ENCODE measurements at places on chromosomes 6 and 20.

DNA sequence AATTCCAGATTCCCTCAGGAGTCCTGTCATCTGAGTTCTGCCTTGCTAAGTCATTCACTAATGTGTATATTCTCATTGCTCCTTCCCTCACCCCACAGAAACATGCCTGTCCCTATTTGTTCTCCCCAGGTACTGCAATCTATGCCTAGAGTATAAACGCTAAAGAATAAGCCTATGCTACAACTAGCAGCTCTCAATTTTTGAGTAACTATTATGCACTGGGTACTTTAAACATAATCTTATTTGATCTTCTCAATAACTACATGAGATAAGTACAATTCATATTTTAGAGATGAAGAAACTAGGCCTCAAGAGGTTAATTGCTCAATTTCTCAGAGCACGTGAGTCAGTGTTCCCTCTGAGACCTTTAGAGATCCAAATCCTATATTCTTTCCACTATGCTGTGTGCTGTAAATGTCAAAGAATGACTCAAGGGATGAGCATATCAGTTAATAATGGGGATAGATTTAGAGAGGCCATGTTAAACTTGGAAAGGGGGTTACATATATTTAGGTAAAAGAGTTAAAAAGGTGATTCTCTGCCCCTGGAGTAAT, 423.8 kb upstream of the ADGRB3 start:
- no peak for DNase-seq

DNA sequence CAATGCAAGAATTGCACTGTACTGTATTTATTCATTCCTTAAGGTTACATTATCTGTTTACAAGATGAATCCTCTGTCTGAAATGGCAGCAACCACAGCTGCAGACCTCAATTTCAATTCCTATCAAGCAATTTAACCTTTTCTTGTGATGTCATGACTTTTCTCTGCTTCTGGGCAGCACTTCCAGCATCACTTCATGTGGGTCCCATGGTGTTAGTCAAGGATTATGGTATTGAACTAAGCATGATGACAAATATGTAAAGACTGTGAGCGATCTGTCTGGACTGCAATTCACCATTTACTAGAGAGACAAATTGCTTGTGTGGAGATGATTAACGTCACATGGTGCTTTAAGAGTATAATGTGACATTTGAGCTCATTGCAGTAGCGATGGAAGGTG, 90.5 kb upstream of the CCN2 start:
- DNase-seq, result no peak

DNA sequence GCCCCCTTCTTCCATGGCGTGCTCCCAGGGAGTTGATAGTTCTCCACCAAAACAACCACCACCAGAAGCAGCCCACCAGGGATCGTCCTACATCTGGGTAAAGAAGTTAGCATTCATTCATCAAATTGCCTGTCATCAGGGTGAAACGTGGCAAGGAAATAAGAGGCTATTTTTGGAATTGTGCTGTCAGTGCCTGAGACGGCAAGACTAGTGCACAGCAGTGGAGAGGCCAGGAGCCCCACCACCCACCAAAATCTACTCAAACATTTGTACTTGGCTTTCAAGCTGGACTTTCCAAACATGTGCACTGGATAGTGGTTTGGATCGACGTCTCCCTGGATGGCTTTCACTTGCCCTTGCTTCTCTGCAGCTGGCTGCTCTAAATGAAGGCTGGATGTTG, 44.8 kb downstream of the TXNDC5 start:
- no peak for DNase-seq

DNA sequence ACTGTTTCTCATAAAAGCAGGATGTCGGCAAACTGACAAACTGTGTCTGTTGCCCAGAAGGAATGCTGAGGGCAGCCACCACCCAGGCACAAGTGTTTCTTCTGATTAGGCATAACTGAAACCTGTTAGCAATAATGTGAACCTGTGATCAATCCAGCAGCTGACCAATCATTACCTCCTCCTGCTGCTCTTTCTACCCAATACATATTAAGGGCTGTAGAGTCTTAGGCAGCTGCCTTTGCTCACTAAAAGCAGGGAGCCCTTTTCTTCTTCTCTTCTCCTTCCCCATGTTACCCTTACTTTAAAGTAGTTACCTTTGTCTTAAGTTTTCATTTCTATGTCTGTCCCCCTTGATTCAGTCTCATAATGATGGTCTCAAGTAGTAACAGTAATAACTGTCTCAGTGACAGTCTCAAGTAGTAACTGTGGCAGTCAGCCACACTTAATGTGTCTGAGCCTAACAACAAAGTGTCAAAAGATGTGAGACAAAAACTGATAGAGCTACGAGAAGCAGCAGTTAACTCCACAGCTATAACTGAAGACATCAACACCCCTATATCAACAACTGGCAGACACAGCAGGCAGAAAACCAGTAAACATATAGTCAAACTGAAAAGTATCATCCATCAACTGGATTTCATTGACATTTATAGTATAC, 37.0 kb downstream of the RANBP9 start:
- no peak for DNase-seq

- DNase-seq, result no peak
Measured at GRCh38 chr6:24935366-24936152, at the start of gene RIPOR2. Gene RIPOR2 (minus strand): TSS chr6:24935960. CDS start chr6:24935898, 62 bp downstream.

GRCh38 chr6:109912118-109912517, 66.0 kb upstream of the GPR6 start:
- DNase-seq, result no peak

- DNase-seq, result peak; percentile 24
Measured at GRCh38 chr20:38063911-38064530, 30.5 kb downstream of the RPRD1B start.

GRCh38 chr6:39653612-39654011, 71.6 kb downstream of the KIF6 start:
- DNase-seq, result no peak

DNA sequence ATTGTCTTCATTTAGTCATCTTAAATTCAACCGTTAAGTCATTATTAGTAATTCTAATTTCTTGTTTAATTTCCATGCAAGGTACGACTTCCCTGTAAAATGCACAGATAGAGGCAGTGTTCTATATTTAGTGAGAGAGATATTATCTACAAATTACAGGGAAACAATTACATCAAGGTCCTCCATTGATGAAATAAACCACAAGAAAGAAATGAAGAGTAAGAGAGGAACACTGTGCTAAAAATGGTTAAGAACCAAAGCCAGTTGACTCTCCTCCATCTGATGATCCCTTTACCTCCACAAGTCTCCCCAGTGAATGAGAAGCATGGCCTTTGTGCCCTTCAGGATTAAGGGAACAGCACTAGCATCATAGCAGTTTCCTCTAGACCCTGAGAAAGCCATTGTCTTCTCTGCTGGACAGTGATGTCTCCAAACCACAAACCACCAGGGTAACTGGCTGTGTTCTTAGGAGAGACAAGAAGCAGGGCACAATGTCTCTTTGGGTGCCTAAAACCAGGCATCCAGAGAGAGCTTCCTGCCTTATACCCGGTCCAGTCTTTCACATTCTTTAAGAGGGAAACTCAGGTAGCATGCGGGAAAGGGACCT, 38.1 kb downstream of the IRF4 start:
- no peak for DNase-seq

DNA sequence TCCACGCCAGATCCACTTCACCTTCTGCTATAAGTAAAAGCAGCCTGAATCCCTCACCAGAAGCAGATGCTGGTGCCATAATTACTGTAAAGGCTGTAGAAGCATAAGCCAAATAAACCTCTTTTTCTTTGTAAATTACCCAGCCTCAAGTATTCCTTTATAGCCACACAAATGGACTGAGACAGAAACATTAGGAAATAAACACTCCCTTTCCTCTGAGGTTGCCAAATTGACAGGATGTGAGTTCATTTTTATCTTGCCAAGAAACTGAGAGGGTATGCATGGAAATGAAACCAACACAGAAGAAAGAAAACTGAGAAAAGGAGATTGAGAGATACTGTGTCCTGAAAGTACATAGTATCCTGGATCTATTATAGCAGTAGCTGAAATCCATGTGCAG, 481.2 kb downstream of the HAO1 start:
- no peak for DNase-seq

- DNase-seq, result no peak
Measured at GRCh38 chr20:63314566-63315239, 21.7 kb downstream of the COL20A1 start.

DNA sequence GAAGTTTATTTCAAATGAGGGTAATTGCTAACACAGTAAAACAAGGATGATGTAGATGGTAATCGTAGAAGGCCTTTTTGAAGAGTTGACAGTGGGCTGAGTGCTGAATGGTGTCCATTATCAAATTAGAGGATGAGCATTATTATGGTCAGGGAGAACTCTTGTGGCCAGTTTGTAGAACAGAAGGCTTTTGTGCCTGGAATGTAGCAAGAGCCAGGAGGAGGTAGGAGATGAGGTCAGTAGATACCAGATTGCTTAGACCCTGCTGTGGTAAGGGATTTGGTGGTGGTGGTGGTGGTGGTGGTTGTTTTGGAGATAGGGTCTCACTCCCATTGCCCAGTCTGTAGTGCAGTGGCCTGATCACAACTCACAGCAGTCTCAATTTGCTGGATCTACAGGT, 6.2 kb downstream of the CSE1L start:
- no peak for DNase-seq

DNA sequence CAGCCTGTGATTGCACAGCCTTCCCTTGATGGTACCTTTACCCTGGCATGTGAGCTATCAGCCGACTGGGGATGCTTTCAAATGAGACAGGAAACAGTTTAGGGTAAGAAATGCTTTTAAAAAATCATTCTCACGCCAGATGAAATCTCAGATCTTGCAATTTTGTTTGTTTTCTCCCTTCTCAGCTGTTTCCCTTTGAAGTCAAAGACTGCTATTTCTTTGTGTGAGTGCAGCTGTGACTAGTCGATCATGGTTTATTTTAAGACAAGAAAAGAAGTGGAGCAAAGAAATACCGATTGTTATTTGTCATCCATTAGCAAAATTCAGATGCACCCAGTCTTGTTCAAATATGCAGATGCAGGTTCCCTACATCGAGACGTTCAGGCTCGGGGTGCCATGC, 489.7 kb downstream of the QKI start:
- no peak for DNase-seq

- DNase-seq, result no peak
Measured at GRCh38 chr6:87858440-87858839, 156.4 kb upstream of the AKIRIN2 start.

DNA sequence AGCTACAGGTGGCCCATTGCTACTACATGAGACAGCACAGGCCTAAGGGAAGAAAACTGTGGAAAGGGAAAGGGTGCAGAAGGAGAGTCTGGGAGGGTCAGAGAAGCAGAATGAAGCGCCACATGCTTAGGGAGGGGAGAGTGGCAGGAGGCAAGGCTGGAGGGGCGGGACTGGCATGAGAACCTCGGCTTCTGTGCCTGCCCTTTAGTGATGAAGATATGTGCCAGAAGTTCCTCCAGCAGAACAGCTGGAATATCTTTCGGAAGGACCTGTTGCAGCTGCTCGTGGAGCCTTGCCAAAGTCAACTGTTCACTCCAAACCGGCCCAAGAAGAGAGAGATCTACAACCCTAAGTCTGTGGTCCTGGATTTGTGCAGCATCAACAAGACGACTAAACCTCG, 61.8 kb downstream of the CNBD2 start:
- no peak for DNase-seq

- no peak for DNase-seq
Measured at GRCh38 chr6:45677381-45678284, 299.9 kb upstream of the SUPT3H start.

GRCh38 chr6:111805511-111806164, 67.6 kb downstream of the FYN start:
- no peak for DNase-seq

DNA sequence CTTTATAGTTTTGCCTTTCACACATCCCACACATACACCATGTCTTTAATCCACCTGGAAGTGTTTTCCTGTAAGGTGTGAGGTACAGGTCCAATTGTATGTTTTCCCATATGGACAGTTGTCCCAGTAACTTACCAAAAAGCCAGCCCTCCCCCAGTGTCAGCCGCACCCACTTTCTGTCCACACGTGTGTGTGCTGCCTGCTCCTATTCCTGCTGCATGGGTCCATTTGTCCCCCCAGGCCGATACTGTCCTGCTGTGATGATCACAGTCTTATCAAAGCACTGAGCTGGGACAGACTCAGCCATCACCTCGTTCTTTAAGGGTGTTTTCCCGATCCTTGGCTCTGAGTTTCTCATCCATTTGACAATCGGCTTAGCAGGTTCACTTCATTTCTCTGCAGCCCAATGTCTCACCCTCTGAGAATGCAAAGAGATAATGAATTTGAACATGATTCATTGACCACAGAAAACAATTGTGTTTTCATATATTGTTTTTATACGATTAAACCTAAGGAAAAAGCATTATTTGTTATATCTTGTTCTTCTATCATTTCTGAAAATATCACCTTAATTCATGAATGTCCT, 9.6 kb downstream of the VSX1 start:
- no peak for DNase-seq

DNA sequence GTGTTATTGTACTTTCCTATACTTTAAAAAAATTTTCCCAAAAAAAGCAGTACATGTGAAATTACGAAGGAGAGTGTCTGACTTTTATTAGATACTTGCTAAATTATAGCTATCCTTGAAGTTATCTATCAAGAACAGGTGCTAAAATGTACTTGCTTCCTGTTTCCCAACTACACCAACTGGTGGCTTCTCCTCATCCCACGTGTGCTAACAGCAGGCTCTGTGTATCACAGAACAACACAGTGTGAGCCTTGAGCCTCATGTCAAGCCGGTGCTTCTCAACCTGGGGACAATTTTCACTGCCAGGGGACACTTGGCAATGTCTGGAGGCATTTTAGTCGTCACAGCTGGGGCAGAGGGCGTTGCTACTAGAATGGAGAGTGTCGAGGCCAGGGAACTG, 36.2 kb upstream of the CDYL start:
- DNase-seq, result no peak

GRCh38 chr6:108560463-108561308, at the start of gene FOXO3:
Gene FOXO3 (plus strand): TSS chr6:108560917. CDS start chr6:108561209, 292 bp downstream.
- peak; percentile 63 for DNase-seq

- no peak for DNase-seq
Measured at GRCh38 chr20:59322585-59323454, 22.4 kb downstream of the EDN3 start.

- no peak for DNase-seq
Measured at GRCh38 chr6:42431356-42431755, 20.4 kb downstream of the TRERF1 start.

- no peak for DNase-seq
Measured at GRCh38 chr6:12769556-12770256, 53.1 kb downstream of the PHACTR1 start.

GRCh38 chr6:166450167-166450873, 67.6 kb upstream of the MPC1 start:
- no peak for DNase-seq

- DNase-seq, result no peak
Measured at GRCh38 chr20:54468082-54468481, 7.3 kb upstream of the DOK5 start.

- DNase-seq, result no peak
Measured at GRCh38 chr6:168095171-168095691, 16.2 kb upstream of the FRMD1 start.

DNA sequence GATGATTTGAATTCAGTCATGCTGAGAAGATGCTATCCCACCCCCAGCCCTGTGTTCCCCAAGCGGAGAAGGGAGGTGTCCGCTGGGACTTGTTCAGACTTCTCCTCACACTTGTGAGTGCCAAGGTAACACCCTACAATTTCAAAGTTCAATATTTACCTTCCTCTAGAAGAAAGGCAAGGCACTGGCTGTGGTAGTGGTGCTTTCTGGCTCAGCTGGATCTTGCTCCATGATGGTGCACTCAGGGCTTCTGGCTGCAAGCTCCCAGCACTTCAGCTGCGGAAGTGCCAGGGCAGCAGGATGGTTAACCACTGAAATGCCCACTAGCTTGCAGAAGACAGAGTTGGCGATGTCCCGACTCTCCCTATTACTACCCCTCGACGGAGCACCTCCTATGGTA, 135.4 kb downstream of the MTFR2 start:
- no peak for DNase-seq
